ENCODE measurements at places on chromosomes 2 and 18.

DNA sequence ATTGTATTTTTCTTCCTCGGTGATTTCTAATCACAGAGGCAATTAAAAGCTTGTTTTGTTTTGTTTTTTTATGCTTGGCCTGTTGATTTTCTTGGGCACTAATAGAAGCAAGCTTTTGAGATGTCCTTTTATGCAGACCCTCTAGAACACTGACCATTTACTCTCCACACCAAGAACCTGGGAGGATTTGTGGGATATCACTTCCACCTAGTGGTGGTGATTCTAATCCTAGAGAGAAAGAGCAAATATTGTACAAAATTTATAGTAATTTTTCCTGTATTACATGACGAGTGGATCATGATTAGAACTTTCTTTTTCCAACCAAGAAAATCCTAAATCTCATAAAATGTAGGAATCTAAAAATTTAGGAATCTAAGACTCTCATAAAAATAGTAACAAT is 23.4 kb downstream of the NEMP2 start:
- DNase-seq: no peak

DNA sequence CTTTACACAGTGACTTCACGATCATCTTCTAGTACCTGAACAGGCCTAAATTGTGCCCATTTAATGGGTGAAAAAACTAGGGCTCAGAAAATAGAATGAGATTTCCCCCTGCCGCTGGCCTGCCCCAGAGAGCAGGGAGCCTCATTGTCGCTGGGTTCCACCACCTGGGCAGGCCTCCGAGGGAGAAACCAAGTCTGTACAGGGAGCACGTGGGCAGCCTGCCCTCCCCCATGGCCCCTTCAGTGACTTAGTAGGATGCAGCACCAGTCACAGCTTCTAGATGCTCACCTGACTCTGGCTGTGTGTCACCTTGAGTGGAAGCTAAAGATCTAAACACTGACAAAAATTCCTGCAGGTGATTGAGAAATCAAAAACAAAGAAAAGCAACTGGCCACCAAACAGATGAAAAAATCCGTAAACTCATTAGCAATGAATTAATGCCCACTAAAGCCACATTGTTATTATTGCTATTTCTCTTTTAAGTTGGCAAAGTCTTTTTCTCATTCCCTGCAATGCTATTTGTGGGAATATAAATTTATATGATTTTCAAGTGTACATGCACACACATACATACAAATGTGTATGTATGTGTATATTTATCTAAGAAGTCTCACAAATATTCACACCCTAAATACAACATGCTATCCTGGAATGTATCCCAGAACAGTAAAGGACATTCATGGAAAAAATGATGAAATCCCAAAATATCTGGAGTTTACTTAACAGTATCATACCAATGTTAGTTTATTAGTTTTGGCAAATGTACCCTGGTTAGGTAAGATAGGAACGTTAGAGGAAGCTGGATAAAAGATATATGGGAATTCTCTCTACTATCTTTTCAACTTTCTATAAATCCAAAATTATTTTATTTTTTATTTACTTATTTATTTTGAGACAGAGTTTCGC is 18.7 kb upstream of the ASPRV1 start:
- DNase-seq: no peak

- no peak for DNase-seq
Measured at GRCh38 chr2:26614216-26615138, 26.7 kb downstream of the CIB4 start.

GRCh38 chr2:220880623-220881596 is 691.2 kb downstream of the EPHA4 start:
- DNase-seq: no peak

- no peak for DNase-seq
Measured at GRCh38 chr2:55926246-55926645, 2.7 kb upstream of the EFEMP1 start.

- no peak for DNase-seq
Measured at GRCh38 chr2:181723731-181724130, 43.4 kb upstream of the NEUROD1 start.

GRCh38 chr2:9169349-9170107 is 37.1 kb upstream of the ASAP2 start:
- no peak for DNase-seq

DNA sequence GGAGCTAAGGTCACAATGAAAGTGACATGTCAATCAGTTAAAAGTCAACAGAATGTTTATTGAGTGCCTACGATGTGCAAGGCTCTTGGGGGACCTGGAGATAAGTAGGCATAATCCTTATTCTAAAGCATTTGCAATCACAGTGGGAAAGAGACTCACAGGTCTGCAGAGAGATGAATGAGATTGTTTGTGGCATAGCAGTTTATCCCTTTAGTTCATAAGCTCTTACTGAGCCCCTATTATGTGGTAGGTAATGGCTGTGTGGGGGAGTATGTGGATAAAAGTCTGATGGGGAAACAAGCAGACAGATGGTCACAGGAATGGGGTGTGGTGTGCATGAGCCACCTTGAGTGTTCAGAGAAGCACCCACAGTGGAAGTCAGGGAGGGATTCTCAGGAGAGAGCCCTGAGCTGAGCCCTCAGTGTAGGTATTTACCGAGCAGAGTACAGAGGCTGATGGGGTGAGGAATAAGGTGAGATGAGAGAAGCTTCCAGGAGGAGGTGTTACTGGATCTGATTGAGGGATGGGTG is 48.1 kb downstream of the EMILIN2 start:
- no peak for DNase-seq

DNA sequence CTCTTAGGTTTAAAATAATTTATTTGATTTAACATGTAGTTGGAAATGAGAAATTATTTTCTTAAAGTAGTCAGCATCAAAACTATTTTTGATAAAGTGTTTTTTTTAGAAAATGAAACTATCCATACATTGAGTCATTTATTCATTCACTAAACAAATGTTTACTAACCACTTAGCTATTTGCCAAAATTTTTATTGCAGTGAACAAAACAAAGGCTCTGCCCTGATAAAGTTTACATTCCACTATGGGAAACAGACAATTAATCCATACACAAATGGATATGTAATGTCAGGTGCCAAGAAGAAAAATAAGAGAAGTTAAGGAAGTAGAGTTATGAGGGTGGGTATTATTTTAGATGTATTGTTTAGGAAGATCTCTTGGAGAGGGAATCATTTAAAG is 19.1 kb upstream of the CCDC178 start:
- no peak for DNase-seq

- DNase-seq: no peak
Measured at GRCh38 chr2:134462275-134462674, 208.4 kb downstream of the MGAT5 start.

DNA sequence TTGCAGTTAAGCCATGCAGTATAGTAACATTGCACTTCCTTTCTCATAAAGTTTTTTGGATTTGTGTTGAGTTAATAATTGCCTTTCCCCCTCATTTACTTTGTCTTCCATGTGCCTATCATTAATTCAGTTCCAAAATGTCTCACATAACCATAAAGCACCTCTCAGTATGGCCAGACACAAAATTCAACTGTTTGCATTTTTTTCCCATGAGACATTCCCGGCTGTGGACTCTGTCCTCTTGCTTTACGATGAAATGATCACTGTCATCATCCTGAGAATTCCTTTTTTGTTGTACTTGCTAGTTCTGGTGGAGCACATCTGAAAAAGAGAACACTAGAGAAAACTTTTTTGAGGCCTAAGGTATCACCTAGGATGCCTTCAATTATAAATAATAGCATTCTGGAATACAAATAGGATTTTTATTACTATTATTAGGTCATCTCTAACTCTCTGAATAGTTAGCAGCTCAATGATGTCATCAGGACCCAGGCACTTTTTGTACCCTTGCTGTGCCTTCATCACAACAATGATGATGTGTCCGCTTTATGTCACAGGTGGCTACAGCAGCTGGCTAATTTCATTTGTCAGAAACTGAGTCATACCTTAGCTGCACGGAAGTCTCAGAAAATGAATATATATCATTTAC is 8.5 kb upstream of the ATP8B1 start:
- no peak for DNase-seq

DNA sequence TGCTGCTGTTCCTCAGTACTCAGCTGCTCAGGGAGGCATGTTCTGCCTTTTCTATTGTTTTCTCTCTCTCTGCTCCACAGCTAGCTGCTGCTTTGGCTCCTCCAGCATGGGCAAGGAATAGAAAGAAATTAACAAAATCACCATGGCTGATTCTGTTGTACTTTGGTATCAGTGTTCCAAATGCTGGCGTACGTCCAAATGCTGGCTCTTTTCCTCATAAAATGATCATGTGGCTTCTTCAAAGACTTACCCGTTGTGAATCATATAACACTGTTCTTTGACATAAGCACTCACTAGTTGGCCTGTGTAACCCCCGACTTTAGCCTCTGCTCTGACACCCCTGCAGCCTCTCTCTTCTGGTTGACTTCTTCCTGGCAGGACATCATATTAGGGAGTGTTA is 547.6 kb downstream of the CPS1 start:
- DNase-seq: no peak

DNA sequence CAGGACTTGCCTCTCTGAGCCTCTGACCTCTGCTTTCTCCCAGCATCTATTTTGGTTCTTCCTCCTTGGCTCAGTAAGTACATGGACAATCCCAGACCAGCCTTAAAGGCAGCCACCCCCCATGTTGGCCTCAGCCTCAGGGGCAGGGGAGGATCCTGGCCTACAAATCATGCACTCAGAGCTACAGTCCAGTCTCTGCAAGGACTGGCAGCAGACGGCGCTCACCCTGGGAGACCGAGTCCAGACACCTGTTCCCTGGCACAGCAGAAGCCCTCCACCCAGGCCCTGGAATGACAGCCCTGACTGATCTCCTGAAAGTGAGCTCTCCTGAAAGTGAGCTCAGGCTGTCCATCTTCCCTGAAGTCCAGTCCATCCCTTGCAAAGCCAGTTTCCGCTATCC is 25.7 kb upstream of the PTPN4 start:
- DNase-seq: no peak

GRCh38 chr18:433298-433697 is 67.2 kb downstream of the COLEC12 start:
- no peak for DNase-seq

- no peak for DNase-seq
Measured at GRCh38 chr2:33320573-33320972, 155.9 kb upstream of the RASGRP3 start.

GRCh38 chr18:31610286-31611205 is 18.9 kb downstream of the TTR start:
- no peak for DNase-seq

DNA sequence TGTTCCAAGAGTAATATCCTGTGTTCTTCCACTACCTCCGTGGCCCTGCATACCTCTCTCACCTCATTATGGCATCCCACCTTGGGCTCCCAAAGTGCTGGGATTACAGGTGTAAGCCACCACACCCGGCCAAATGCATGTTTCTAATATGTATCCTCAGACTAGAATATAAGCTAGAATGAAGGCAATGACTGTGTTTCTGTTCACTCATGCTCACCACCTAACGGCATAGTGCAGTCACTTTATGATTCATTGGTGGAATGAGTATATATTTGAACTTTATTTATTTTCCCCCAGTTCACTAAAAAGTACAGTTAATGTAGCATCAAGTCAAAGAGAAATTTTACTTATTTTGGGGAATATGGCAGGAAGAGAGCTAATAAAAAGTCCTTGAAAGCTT is 11.3 kb downstream of the PIGN start:
- no peak for DNase-seq

GRCh38 chr2:228048838-228049490 is 132.5 kb downstream of the SPHKAP start:
- DNase-seq: no peak

- DNase-seq: no peak
Measured at GRCh38 chr2:63049970-63050333, 678 bp upstream of the OTX1 start.

GRCh38 chr2:183759033-183759432 is 634.8 kb downstream of the NUP35 start:
- no peak for DNase-seq

GRCh38 chr2:207399301-207399700 is 130.5 kb upstream of the CREB1 start:
- no peak for DNase-seq

- no peak for DNase-seq
Measured at GRCh38 chr2:219644801-219645480, 17.5 kb downstream of the SLC4A3 start.

- DNase-seq: no peak
Measured at GRCh38 chr2:64876137-64876647, 113.0 kb upstream of the SLC1A4 start.

DNA sequence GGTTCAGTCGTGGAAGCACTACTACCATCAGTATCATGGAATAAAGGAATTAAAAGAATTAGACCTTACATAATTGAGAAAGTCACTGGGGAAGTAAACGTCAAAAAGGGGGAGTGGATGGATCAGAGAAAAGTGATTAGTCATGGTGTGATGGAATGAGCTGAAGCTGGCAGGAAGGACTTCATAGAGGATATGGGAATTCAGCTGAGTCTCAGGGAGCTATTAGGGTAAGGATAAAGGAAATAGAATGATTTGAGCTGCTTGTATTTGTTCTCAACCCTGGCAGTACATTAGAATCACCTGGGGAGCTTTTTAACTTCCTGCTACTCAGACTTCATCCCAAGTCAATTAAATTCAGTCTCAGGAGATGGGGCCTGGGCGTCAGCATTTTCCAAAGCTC is 53.4 kb upstream of the SETBP1 start:
- DNase-seq: no peak

DNA sequence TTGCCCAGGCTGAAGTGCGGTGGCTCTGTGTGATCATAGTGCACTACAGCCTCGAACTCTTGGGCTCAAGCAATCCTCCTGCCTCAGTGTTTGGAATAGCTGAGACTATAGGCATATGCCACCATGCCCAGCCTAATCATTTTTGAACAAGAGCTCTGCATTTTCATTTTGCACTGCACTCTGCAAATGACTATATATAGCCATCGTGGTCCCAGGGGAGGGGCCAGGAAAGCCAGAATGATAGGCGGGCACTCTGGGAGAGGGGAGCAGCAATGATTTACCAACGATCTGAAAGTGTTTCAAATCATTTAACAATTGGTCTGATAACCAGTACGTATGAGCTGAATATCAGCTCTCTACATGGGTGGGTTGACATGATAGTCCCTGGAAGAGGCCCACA is 22.3 kb upstream of the ST3GAL5 start:
- DNase-seq: no peak

DNA sequence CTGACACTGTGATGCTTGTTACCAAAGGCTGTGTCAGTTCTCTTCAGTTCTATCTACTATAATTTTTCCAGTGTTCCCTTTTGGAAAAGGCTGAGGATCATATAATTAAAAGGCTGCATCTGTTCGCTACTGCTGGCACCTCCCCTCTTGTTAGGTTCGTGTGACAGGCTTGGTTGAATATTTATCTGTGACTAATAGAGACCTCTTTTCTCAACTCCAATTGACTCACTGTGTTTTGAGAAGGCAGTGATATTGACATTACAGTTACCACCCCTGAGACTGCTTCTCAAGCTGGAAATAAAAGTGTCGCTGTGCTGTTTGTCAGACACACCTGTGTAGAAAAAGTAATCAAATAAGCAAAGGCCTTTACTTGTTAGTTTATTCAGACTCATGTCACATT is 205.5 kb upstream of the KCNH7 start:
- no peak for DNase-seq

- no peak for DNase-seq
Measured at GRCh38 chr2:8505311-8505920, 176.4 kb upstream of the ID2 start.

- no peak for DNase-seq
Measured at GRCh38 chr18:57659460-57660102, 37.9 kb upstream of the NARS1 start.

Data from cortex of kidney (tissue), 1 donor.